ENCODE measurements at places on chromosomes 1 and 21.

GRCh38 chr1:68644504-68644903 is 147.6 kb upstream of the DEPDC1 start:
- DNase-seq = no peak

- no peak for DNase-seq
These were observed 288.8 kb downstream of the LTN1 start for GRCh38 chr21:28703861-28704260.

- peak; percentile 71 for DNase-seq
These were observed 56.2 kb downstream of the STUM start for GRCh38 chr1:226604560-226605317.

- DNase-seq = peak; percentile 38
These were observed 467.5 kb upstream of the CXADR start for GRCh38 chr21:17045214-17045853.

DNA sequence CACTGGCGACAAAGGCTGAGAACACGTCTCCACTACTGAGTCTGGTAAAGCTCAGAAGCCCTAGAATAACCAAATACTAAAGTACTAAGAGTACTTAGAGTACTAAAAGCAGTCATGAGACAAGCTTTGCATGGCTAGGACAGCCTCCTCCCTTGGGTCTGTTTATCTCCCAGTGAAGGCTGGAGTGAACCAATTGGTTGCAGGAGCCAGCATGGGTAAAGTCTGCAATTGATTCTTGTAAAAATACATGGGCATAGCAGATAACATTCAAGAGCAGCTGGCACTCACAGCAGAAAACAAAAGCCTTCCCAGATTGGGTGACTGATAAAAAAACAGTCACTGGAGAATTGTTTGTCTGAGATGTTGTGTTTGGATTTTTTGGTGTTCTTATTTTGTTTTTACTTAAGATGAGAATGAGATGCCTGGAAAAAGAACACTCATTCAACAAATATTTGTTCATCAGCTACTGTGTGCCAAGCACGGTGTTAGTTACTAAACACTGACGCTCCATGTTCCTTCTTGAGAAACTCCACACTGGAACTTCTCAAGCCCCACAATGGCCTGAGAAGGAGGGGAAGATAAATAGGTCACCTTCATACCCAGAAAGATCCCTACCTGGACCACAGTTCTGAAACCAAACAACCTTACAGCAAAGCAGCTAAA is 3.7 kb downstream of the IRF6 start:
- DNase-seq = no peak

GRCh38 chr1:201463071-201463552 is 5.9 kb downstream of the PHLDA3 start:
- DNase-seq = peak; percentile 54

GRCh38 chr1:243850202-243850451 is at the start of gene AKT3:
Gene AKT3, minus strand, starts transcription at chr1:243850243. Its CDS starts 7,073 bp downstream, at chr1:243843170.
- peak; percentile 84 for DNase-seq

DNA sequence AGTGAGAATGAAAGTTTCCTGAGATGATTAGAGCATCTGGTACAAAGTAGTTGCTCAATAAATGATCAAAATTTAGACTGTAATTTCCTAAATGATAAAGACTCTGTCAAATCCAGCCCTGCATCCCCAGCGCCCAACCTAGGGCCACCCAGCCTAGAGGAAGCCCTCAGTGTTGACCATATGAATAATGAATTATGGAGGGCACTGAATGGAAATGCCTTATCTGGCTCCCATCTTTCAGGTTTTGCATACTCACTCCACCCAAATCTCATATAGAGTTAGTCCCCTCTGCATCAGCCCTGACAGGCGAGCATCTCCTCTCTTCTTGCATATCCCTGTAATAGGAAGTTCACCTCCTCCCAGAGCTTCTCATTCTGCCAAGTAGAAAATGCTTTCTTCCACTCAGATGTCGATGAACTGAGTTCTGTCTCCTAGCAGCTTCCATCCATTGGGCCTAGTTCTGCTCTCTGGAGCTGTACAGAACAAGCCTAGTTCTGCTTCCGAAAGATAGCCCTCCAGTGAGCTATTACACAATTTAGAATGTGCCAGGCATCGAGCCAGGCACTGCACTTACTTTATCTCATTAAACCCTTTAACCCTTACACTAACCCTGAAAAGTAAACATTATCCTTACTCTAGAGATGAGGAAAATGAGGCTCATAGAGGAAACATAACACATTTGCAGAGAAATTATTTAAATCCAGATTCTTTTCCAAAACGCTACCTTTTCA is 20.9 kb downstream of the COA7 start:
- DNase-seq = no peak

GRCh38 chr1:10604966-10605365 is 130.2 kb downstream of the PEX14 start:
- DNase-seq = no peak

- no peak for DNase-seq
These were observed 65.0 kb upstream of the ETV3 start for GRCh38 chr1:157203166-157203565.

DNA sequence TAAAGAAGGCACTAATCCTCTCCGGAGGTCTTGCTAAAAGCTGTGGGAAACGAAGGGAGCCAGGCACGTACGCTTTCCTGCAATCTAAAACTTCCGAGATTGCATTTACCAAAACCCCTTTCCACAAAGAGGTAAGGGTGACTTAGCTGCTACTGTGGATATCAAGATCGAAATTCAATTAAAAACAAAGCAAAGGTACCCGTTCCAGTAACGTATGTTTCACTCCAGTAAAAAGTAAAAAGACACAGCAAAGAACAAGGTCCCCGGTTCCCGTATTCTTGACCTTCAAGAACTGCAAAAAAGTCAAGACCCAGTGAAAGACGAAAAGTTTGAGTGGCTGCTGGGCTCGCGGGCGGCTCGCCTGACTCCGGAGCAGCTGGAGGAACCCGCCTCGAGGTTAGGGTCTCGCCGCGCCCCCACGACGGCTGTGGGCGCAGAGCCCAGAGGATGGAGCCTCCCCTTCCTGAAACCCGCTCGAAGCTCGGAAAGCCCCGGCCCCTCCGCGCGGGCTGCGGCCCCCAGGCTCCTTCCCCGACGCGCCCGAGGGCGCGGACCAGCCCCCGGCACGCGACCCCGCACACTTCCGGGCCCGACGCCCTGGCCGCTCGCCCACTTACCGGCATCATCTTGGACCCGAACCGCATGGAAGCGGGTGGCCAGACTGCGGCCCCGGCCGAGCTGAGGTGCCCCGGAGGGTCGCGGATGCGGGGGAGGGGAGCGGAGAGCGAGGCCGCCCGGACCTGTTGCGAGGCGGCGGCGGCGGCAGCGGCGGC is 524 bp downstream of the TP53BP2 start:
- DNase-seq = peak; percentile 37

GRCh38 chr1:214957330-214958137 is 125.0 kb upstream of the KCNK2 start:
- no peak for DNase-seq

- no peak for DNase-seq
These were observed 65.7 kb downstream of the TMCO4 start for GRCh38 chr1:19734056-19734455.

GRCh38 chr21:27582246-27582947 is 615.5 kb upstream of the ADAMTS5 start:
- DNase-seq = no peak

GRCh38 chr1:3596663-3597598 is 14.4 kb downstream of the MEGF6 start:
- DNase-seq = no peak

DNA sequence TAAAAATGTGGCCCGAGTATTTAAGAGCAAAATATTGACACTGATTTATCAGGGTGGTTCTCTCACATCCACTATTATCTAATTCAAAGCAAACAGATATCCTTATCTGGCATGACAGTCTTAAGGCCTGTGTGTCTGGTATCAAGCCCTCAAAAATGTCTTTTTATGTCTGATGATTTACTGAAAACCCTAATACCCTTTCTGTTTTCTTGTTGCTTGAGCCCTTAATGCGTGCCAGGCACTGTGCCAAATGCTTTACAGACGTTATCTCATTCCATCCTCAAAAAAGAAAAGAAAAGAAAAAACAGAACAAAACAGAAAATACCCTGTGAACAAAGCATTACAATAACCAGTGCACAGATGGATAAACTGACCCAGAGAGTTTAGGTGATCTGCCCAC is 5.7 kb downstream of the DUSP23 start:
- no peak for DNase-seq

DNA sequence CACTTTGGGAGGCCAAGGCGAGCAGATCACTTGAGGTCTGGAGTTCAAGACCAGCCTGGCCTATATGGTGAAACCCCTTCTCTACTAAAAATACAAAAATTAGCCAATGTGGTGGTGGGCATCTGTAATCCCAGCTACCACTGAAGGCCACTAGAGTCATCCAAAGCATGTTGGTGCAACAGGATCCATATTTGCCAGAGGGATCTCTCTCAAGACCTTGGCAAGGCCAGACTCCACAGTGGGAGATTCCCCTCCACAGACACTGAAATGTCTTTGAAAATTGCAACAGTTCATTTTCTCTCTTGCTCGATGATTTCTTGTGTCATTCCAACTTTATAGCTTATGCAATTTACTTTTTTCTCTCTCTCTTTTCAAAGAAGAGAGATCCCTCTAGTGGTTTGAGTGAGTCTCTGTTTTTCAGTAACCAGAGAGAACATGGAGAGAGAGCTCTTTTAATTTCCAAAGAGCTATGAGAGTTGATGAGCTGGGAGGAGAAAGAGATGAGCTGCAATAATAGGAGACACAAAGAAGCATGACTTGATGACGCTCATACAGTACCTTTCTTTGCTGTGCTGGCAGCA is 176.8 kb upstream of the USP25 start:
- DNase-seq = peak; percentile 45

- no peak for DNase-seq
These were observed 19.8 kb downstream of the PRAMEF11 start for GRCh38 chr1:12811409-12811784.

GRCh38 chr1:16080422-16081150 is 7.1 kb upstream of the FAM131C start:
- no peak for DNase-seq

DNA sequence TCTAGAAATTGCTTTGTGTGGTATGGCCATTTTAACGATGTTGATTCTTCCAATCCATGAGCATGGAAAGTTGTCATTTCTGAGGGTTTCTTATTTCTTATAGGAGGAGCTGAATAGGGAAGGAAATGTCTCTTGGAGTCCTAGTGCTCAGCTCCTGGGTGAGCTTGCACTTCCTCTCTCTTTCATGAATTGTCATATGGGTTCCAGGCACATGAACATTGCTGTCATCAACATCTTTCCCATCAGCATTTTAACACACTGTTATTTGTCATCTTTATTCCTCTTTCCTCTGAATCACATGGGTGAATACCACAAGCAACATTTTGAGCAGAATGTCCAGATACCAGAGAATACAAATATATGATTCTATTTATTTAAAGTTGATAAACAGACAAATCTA is 23.4 kb downstream of the SLAMF6 start:
- no peak for DNase-seq

- DNase-seq = no peak
These were observed 7.0 kb downstream of the TINAGL1 start for GRCh38 chr1:31583082-31583994.

- DNase-seq = no peak
These were observed 98.9 kb downstream of the RGS2 start for GRCh38 chr1:192907545-192908243.

DNA sequence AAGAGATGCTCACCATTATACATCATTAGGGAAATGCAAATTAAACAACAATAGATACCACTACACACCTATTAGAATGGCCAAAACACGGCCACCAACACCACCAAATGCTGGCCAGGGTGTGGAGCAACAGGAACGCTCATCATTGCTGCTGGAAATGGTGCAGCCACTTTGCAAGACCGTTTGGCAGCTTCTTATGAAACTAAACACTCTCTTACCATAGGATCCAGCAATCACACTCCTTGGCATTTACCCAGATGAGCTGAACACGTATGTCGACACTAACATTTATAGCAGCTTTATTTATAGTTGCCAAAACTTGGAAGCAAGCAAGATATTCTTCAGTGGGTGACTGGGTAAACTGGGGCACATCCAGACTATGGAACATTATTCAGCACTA is 28.9 kb upstream of the ADARB1 start:
- no peak for DNase-seq

GRCh38 chr1:234542211-234542850 is 63.4 kb upstream of the TARBP1 start:
- no peak for DNase-seq

DNA sequence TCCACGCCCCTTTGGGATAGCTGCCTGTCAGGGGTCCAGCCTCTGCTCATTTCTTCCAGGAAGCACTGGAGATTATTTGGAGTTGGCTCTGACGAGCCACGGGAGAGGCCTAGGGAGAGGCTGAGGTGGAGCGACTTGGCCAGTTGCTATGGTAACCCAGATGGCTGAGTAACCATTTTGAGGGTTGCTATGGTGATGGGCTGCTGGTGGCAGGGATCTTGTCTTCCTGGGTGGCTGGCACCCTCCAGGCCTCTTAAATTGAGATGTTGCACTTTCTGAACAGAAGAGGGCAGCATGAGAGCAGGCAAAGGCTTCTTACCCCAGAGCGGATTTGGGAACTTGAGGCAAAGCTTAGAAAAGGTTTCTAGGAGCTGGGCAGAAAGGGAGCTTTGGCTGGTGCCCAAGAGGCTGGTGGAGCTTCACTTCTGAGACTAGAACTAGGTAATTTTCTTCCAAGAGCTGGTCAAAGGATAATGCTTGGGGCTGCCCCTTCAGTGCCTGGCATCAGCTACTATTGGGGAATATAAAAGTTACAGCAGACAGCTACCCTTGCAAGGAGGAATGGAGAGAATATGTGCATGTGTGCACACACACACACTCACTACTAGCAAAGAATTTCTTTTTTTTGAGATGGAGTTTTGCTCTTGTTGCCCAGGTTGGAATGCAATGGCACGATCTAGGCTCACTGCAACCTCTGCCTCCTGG is 72.5 kb downstream of the NDUFS5 start:
- peak; percentile 99 for DNase-seq

- no peak for DNase-seq
These were observed 73.9 kb downstream of the CACHD1 start for GRCh38 chr1:64543831-64544230.

DNA sequence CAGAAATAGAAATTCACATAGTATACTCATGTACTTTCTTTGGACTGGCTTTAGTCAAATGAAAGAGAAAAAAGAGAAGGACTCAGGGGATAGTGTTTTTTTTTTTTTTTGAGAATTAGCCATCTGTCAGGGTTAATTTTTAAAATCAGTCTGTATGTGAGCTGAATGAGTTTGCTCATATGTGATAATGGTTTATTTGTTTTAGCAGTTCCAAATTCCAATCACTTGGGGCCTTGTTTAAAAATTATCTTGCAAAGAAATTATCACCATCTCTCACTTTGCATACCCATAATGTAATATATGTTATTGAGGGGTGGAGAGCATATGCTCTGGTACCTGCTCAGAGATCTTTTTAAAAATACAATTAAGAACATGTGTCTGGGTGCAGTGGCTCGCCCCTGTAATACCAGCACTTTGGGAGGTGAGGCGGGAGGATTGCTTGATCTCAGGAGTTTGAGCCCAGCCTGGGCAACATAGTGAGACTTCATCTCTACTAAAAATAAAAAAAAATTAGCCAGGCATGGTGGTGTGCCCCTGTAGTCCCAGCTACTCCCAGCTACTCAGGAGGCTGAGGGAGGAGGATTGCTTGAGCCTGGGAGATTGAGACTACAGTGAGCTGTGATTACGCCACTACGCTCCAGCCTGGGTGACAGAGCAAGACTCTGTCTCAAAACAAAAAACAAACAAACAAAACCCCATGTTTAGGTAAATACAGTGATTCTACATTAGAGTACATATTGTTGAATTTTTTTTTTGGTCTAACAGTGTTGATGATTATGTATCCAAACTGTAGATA is 19.7 kb downstream of the GNAI3 start:
- DNase-seq = no peak

Measured in GM23338 (cell line).